ENCODE measurements at places on chromosomes 2 and 18. TPM values are rescaled to one million over a fixed set of nuclear protein-coding genes. Genes with fewer than 3 reads are reported as not detected.

MAPK4 gene
- total RNA-seq: 0.16 TPM

CCDC142 gene
- 6.0 TPM for total RNA-seq

IL1R2 gene
- total RNA-seq: 4.9 TPM

GULP1 gene
- total RNA-seq: 7.9 TPM

CAVIN2 gene
- total RNA-seq: 84.5 TPM

AMER3 gene
- total RNA-seq: not detected

PDK1 gene
- 34.7 TPM for total RNA-seq

BIN1 gene
- 39.7 TPM for total RNA-seq

GALNT1 gene
- total RNA-seq: 95.4 TPM

CDK15 gene
- total RNA-seq: not detected

CPO gene
- total RNA-seq: not detected

SLC14A1 gene
- 0.49 TPM for total RNA-seq
